Epithelial cell of esophagus (primary cell): ENCODE measurements at places on chromosomes 1 and 21.

DNA sequence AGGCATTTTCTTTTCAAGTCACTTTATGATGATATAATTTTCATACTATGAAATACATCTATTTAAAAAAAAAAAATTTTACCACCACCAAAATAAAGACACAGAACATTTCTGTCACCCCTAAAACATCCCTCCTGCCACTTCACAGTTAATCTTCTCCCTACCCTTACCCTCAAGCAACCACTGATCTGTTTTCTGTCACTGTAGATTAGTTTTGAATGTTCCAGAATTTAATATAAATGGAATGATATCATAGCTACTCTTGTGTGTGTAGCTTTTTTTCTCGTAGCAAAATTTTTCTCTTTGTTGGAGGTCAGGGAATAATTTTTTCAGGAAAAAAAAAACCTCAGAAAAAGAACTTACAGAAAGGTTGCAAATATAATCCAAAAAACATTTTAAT lies 152.7 kb downstream of the RHOU start:
- no peak for DNase-seq

GRCh38 chr1:154714638-154715037 lies 106.7 kb upstream of the ADAR start:
- peak; percentile 41 for DNase-seq

DNA sequence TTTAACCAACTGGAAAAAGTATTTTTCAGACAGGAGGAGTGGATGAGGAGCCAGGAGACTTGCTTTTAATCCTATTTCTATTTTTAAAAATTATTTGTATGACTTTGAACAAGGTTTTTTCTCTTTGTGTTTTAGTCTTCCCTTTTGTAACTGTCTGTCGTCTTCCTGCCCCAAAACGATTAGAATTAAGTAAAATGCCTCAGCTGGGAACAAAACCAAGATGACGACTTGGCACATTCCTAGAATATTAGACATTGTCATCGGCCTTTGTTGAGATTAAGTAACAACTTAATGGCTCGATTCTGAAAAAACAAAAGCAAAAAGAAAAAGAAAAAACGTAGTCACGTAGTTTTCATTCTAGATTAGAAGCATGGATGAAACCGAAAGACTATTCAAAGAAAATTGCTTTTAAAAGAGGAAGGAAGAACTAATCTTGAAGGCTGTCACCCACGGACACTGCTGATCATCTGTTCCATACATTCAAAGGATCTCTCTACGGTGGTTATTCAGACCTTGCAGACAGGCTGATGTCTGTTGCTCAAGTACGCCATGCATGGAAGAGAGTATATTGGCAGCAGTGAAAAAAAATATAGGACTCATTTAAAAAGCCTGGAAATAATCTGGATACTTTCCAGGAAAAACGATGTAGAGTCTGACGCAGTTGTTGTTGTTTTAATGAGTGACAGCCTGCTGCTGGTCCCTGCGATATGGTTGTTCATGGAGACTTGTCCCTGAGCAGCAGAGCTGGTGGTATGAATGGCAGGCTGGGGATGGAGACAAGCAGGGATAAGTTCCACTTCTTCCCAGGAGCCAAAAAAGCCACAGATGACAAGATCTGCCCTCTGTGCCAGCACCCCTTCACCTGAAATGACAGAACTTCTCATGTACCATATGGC lies 16.8 kb downstream of the GNG4 start:
- DNase-seq: peak; percentile 41

DNA sequence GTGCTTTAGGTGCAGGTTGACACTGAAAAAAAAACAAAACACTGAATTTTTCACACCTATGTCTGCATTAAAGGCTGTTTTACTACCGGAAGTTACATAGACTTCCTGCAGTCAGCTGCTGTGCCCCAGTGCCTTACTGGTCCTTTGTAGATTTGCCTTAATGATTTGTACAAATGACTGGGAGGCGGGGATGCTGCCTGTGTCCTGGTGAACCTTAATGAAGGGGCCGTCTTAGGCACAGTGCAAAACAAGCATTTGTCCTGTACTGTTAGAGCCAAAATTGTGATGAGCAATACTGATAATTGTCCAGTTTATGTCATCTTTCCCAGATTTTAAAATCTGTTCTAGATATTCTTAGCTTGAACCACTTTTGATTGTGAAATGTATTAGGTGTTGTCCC lies 90.9 kb upstream of the PGD start:
- DNase-seq: no peak

DNA sequence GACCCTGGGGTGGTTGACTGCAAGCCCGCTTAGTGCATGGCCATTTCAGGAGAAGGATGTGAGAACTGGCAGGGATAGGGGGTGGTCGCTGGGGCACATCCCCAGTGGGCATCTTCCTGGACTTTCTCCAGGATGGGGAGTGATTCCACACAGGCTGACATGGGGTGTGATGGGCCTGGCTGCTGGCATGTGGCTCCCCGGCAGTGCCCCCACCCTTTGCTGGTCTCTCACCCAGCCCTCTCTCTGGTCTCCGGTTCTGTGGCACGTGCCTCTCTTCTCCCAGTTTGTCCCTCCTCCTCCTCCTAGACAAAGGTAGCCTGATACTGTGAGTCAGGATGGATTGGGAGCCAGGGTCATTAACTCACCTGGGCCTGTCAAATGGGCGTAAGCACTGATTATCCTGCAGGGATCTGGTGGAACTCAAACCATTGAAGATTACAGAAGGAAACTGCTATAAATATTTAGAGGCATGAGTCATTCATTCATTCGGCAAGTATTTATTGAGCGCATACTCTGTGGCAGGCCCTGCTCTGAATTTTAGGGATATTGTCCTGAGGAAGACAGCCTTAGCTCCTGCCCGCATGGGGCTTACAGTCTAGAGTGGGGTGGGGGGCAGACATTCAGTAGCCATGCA lies 23.6 kb upstream of the EPS8L3 start:
- DNase-seq: peak; percentile 71

- DNase-seq: no peak
Measured at GRCh38 chr1:185207170-185207569, 50.2 kb downstream of the SWT1 start.

DNA sequence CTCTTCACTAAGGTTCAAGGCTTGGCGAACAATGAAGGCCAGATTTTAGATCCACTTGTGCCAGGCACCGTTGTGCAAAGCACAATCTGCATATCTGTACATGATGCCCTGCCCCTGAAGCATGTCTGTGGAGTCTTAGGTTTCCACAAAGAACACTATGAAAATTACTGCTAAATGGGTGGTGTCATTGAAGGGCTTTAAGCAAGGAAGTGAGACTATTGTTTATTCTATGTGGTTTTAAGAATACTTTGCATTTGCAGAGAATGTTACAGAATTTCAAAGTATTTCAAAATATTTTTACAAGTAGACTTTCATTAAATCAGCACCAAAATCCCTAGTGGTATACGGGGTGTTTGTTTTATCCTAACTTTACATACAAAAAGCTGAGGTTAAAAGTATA lies 8.8 kb downstream of the TSEN15 start:
- DNase-seq: no peak

DNA sequence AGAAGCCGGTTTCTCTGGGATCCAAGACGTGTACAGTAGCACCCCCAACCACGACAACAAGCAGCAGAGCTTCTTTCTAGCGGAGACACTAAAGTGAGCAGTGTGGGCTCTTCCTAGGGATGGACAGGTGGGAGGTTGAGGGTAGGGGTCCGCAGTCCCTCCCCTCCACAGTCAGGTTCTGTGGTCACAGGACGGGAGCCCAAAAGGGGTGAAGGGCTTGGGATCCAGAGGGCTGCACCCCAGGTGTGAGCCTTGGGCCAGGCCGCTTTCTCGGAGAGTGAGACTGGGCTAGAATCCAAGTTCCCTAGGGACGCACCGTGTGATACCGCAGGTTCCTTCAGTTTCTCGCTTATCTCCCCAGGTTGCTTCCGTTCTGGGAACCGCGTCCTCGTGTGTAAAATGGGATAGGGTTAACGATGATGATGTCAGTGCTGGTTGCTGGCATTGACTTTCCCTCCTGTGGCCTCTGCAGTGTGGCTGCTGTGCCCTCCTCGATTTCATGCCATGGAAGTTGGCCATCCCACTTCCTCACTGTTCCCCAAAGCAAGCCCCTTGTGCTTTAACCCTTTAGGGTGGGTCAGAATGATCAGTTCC lies 17.3 kb upstream of the SELENON start:
- DNase-seq: no peak

GRCh38 chr1:23502951-23503350 lies 19.0 kb upstream of the ASAP3 start:
- DNase-seq: no peak

DNA sequence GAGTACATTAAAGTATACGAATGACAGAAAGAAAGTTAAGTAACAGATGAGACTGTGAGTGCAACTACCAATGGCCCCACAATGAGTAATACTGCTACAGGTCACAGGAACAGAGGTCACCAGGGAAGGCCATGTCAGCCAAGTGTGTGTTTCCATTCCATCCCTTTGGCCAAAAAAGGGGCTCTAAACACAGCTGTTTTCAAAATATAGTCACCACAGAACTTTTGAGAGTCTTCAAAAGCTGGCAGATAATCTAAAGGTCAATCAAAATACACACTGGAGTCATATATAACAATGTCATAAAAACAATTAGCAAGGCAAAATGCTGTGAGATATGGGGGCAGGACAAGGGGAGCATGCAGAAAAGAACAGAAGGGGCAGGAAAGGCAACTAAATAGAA lies 10.2 kb downstream of the USP24 start:
- no peak for DNase-seq

DNA sequence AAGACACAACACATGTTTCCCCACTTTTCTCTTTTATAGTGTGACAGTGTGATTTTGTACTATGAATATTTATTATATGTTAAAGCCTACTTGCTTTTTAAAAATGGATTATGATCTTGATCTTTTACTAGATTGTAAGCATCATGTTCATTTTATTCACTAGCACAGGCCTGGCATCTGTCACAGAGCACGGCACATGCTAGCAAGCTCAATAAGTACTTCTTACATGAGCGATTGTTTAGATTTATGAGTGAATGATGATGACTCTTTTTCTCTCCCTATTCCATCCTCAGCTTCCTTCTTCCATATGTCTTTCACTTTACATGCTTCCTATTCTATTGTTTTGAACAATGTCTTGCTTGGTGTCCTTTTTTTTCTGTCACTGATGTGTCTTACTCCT lies 1454.1 kb downstream of the MRPL39 start:
- no peak for DNase-seq

GRCh38 chr1:15062479-15063099 lies 91.0 kb upstream of the TMEM51 start:
- DNase-seq: no peak

DNA sequence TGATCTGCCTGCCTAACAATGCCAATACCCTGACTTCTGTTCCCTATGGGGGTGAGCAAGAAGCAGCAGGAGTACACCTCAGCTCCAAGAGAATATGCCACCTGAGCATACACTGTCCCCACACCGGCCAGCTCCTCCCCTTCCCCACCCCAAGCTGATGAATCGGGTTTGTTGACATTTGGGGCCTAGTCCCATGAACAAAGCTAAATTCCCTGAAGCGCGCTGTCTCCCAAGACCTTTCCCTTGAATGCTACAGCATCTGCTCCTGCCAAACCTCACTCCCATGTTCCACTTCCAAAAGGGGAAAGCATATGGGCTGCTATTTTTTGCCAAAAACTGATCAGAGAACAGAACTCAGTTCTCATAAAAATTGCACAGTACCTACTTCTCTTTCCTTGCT lies 220.4 kb upstream of the CAMK1G start:
- DNase-seq: peak; percentile 57

DNA sequence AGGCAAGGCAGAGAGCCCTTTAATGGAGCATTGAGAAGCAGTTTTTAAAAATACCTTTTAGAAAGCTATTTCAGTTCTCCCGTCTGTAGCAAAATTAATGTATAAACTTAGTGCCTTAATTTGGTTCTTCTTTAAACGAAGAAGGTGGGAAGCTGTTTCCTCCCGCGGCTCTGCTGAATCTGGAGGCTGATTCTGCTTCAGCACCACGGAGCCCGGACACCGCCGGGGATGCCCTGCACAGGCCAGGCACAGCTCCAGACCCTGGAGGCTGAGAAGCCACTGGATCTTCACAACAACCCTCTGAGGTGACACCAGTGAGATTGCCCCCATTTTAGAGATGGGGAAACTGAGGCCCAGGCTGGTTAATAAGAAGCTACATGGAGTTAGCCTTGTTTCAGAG lies 175.8 kb upstream of the VAMP3 start:
- DNase-seq: no peak

GRCh38 chr1:116416854-116417513 lies 43.9 kb downstream of the ATP1A1 start:
- no peak for DNase-seq

DNA sequence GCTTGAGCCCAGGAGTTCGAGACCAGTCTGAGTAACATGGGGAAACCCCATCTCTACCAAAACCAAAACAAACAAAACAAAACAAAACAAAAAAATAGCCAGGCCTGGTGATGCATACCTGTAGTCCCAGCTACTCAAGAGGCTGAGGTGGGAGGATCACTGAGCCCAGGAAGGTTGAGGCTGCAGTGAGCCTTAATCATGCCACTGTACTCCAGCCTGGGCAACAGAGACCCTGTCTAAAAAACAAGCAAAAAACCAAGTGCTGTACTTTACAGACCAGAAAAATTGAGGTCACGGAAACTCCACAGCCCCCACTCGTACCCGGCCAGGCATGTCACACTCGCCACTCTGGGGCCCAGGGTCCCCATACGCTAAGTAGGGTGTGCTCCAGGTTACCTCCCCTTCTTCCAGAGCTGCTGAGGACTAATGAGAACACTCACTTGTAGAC lies 22.9 kb downstream of the ATP2B4 start:
- DNase-seq: peak; percentile 71

GRCh38 chr1:25356441-25356840 lies 18.3 kb downstream of the TMEM50A start:
- no peak for DNase-seq

DNA sequence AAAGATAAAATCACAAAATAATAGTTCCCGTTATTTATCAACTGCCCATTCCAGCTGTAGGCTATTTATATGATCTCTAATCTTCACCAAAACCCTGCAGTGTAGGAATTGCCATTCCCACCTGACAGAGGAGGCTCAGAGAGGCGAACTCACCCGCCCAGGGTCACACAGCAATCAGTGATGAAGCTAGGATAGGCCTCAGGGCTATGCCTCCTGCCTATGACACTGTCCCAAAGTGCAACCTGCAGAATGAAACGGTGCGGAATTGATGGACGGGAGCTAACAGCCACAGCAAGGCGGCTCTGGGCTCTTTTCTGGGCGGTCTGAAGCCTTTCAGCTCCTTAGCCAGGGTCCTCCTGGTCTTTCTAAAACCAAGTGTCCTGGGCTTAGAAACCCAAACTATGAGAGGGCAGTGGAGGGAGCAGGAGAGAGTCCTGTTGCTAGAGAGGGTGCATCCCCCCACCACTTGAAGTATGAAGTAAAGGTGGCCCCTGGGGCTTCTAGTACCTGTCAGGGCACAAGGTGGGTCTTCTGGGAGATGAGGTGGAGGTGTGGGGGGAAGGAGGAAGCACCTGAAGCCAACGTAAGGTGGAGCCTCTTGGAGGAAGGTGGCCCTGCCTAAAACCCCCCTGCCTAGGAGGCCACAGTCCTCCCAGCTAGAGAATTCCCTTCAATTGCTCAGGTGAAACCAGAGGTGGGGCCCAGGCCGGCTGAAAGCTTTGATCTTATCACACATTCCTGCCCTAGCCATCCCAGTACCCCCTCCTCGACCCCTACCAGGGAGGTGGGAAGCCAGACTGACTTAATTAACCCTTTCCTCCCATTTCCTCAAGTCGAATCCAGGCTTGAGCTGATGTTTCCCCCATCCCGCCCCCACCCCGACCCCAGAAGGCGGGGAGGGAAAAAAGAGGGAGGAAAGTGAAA lies 14.8 kb downstream of the HSPG2 start:
- no peak for DNase-seq
